ENCODE measurements at places on chromosomes 16 and 17.

- DNase-seq = no peak
Observed at GRCh38 chr17:53570731-53571130, 252.0 kb upstream of the KIF2B start.

GRCh38 chr16:15611610-15612009, 31.3 kb downstream of the MARF1 start:
- DNase-seq = no peak

GRCh38 chr16:49431040-49431439, 57.4 kb downstream of the C16orf78 start:
- no peak for DNase-seq

GRCh38 chr17:67388986-67389385, 11.9 kb downstream of the PITPNC1 start:
- DNase-seq = no peak

GRCh38 chr16:58306327-58306726, 11.5 kb upstream of the PRSS54 start:
- peak; percentile 25 for DNase-seq

DNA sequence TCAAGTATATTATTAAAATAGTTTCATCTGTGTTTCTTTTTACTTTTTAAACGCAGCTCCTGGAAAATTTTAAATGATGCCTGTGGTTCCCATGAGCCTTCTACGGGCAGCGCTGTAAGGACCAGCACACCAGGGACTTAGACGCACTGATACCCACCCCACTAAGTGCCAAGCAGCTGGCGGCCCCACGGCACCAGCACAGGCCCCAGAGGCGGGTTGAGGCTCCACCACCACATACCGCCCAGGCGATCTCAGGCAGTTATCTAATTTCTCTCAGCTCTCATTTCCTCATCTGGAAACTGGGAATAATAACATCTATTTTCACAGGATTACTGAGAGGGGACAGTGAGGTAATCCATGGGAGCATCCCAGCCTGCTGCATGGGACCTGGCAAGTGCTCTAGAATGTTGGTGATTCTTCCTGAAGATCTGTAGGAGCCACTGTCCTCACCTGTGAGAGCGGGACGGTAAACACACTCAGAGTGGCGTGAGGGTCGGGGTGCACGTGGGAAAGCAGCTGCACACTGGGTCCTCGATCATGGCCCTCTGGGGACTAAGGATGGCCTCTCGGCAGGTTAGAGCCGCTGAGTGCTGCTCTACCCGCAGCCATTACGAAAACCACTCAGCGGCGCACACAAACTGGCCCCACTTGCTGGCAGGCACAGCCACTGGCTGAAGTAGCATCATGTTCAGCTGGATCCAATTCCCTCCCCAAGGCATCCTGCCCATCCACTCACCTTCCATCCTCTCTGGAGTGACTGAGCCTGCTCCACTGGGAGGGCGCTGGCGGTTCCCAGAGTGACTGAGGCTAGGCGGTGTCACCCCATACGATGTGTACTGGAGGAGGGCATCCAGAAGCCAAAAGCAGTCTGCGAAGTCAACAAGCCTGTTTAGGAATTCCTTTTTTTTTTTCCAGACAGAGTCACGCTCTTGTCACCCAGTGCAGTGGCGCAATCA, 17.6 kb upstream of the SLC38A8 start:
- DNase-seq = no peak

DNA sequence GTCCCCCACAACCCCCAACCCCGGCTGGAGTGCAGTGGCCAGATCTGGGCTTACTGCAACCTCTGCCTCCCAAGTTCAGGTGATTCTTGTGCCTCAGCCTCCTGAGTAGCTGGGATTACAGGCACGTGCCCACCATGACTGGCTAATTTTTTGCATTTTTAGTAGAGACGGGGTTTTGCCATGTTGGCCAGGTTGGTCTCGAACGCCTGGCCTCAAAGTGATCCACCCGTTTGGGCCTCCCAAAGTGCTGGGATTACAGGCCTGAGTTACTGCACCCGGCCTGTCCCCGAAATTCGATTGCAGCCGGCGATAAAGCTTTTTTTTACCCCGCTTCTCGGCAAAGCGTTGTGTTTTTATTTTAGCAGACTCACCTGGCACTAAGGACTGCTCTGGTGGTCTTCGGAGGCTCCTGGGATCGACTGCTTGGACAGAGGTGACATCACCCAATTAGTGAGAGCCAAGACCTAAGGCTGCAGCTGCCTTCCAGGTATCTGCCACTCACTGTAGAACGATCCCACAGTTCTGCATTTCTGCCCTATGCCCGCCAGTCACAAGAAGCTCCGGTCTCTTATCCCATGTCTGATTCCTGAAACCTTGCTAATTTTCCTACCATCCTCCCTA, 82.2 kb upstream of the ARL4D start:
- peak; percentile 62 for DNase-seq

Data from naive B cell (primary cell).